ENCODE measurements at places on chromosomes 11 and 22.

DNA sequence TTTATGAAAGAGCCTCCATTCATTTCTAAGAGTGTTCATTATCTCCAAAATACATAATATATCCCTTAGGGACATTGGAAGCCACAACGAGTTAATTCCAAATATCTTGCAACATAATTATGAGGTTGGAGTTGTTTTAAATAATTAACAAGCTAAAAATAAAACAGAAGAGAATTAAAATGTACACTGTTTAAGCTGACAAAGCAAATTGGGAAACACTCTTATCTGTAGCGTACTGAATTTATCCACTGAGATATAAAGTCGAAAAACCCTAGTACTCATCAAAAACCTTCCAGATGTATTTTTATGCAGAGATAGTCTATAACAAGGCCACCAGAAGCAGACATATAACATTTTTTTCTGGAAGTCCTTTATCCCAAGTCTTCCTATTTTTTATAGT, 6.3 kb upstream of the OR5B2 start:
- DNase-seq: no peak

DNA sequence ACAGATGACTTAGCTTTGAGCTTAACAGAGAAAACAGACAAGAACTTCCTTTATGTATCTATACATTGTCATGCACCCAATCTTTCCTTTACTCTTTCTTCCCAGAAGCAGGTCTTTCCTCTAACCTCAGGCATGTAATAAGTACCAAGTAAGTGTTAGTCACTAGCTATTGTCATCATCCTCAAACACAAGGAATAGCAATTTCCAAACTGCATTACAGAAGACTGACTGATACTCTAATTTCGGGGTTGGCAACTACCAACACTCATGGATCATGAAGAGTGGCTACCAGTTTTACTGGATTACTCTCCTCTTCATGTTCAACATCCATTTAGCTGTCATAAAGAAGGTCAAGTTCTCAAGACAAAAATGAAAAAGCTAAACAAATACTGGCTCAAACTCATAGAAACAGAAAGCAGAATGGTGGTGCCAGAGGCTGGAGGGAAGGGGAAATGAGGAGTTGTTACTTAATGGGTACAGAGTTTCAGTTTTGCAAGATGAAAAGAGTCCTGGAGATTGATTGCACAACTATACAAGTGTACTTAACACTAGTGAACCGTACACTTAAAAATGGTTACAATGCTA, 111.6 kb downstream of the SIK3 start:
- DNase-seq: peak; percentile 28

- DNase-seq: no peak
Measured at GRCh38 chr11:102006835-102007566, 40.2 kb upstream of the CFAP300 start.

GRCh38 chr11:76655501-76656049, 15.0 kb downstream of the LRRC32 start:
- DNase-seq: no peak

Measured in CD4-positive, alpha-beta T cell treated with Interferon alpha-2 for 1 hour (primary cell).